ENCODE measurements at places on chromosomes 5 and 9.

GRCh38 chr5:92444888-92445287 is 1061.8 kb upstream of the ARRDC3 start:
- DNase-seq: no peak

DNA sequence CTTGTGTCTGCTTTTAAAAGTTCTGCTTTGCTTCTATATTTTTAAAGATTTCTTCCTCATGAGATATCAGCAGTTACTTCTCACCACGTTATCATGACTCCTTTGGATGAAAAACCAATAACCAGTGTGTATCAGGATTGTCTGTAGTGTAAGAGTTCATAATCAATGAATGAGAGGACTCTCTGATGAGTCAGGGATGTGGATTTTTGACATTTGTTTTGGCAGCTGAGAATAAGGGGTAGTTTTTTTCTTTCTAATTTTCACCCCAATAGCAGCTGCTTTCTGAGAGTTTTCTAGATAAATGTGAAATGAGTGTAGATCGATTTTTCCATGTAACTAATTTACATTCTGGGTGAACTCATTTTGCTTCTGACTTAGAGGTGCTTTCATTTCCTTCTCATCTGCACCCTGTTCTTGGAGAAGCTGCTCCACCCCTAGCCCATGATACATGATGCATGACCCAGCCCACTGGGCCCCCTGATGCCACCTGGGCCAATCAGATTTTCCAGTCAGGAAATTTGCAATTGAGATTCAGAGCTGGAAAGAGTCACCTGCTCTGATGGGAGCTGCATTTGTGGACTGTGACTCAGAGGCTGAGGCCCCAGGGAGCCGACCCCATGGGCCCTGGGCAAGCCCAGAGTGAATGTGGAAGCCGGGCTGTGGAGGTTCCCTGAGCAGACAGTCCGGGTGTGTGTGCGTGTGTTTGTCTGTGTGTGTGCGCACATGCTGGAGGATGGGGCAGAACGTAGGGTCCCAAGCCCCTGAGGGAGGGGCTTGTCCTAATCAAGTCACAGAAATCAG is 159.3 kb downstream of the RGS3 start:
- DNase-seq: no peak

- DNase-seq: no peak
These were observed 78.4 kb downstream of the MAP1B start for GRCh38 chr5:72185496-72186329.

DNA sequence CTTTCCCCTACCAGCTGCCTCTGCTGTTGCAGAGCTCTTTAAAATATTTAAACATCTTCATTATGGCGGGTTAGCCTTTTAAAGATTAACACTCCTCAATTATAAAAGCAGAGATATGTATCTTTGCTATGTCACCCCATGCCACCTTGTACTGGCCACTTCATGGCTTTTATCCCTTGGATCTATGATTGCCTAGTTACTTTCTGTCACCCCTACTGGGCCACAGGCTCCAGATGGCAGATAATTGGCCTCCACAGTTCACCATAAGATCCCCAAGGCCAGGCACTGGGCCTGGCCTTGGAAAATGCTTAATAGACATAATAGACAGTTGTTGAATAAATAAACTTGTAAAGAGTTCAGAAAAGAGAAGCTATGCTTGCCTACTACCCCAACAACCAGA is 142.0 kb upstream of the SHB start:
- no peak for DNase-seq

GRCh38 chr5:64949331-64949730 is 180.6 kb downstream of the CWC27 start:
- DNase-seq: no peak

DNA sequence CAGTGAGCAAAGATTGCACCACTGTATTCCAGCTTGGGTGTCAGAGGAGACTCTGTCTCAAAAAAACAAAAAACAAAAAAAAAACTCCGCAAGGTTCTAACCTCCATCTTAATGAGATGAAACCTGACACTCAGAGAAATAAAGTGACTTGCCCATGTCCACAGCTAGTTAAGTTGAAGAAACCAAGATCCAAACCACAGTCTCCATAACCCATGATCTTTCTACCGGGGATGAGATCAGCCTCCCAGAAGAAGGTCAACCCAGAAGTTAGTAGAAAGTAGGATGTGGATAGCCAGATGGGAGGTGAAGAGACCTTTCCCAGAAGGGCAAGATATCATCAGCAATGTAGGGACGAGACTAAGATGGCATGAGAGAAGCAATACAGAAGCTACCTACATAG is 140.4 kb upstream of the ADRA1B start:
- no peak for DNase-seq

- DNase-seq: no peak
These were observed 4.5 kb downstream of the SLC36A1 start for GRCh38 chr5:151451626-151452520.

GRCh38 chr5:50711280-50711679 is 44.8 kb downstream of the PARP8 start:
- DNase-seq: no peak

DNA sequence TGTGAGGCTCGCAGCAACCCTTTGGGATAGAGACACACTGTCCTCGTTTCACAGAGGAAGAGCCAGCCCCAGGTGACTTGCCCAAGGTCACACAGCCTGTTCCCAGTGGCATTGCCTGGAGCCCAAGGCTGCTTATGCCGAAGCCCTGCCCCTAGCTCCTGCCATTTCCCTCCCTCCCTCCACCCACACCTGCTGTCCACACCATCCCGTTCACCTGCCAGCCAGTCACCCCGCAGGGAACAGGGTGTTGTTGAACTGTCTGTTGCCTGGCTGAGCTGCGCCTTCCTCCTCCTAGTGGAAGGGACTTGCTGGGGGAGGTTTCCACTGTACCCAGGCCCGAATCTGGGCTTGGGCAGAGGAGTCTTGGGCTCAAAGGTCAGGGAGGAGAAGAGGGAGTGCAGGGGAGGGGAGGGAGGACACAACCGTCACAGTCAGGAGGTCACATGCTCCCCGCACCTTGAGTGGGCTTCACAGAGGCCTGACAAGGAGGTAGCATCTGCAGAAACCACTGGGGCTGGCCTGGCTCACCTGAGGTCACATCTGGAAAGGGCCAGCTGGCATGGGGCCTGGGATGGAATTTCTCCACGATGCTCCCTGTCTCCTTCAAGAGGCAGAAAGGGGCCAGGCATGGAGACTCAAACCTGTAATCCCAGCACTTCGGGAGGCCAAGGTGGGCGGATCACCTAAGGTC is 6.3 kb downstream of the TTC16 start:
- DNase-seq: no peak

DNA sequence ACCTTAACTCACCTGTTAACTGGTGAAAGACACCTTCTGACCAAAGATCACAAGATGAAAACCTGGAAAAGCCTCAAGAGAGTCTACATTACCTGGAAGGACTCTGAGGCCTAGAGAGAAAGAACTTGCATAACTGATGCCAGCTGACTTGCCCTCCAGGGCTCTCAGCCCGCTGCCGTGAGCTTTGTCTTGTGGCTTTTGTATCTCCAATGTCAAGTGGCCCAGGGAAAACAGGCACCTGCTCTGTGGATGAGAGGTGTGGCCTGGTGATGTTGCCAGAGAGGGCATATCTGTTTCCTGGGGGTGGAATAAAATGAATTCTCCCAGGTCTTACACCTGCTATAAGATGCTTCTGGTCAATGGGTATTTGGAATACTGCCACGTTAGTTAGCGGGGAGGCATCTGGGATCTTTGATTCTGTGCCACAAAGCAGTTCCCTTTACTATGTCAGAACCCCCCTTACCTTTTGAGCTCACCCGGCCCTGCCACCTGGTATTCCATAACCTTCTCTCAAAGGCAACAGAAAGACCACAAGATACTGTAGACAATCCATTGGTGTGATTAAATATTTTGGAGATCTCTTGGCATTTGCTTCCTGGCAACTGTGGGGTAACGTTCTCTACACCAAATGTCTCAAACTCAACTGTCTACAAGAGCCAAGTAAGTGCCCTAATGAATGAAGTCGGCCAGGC is 54.9 kb upstream of the N4BP3 start:
- DNase-seq: no peak

DNA sequence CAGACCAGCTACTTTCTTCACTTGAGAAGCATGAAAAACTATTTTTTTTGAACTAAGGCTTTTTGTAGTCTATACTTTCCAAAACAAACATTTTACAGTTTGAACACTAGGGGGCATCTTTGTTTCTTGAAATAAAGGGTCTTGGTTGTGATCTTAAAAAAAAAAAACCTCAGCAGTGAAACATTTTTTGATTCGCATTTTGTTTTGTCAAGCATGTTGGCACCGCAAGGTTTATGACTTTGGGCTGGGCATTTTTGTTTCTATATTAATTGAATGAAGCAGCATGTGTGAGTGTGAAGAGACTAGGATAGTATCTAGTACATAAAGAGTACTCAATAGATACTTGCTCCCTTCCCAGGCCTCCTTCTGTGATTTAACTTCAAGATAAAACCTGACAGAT is 31.6 kb upstream of the ACOT12 start:
- DNase-seq: no peak

DNA sequence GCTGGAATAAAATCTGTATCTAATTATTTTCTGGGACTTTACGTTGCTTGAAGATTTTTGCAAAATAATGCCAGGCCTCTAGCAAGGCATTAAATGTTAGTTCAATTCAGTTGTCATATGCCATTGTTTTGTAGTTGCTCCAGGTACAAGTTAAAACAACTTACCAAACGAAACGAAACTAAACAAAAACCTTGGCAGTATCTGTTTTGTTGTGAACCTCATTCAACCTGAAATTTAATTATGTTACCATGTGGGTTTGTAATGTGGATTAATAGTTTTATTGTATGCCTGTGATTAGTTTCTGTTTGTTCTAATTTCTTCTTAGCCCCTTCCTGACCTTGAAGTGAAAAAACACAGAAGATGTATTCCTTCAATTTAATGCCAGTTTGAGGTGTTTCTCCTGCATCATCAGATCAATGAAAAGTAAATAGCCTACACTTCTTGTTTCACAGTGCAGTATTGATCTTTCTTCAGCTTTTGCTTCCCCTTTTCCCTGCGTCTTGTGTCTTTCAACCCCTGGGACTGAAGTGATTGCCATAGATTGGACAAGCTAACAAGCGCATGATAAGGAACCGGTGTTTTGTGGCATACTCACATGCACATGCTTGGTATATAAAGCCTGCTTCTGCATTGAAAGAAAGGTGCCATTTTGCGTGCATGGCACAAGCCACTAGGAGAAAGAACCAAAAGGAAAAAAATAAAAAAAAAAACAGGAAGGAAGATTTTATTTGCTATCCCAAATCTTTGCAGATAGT is 699.0 kb upstream of the ARRDC3 start:
- no peak for DNase-seq

DNA sequence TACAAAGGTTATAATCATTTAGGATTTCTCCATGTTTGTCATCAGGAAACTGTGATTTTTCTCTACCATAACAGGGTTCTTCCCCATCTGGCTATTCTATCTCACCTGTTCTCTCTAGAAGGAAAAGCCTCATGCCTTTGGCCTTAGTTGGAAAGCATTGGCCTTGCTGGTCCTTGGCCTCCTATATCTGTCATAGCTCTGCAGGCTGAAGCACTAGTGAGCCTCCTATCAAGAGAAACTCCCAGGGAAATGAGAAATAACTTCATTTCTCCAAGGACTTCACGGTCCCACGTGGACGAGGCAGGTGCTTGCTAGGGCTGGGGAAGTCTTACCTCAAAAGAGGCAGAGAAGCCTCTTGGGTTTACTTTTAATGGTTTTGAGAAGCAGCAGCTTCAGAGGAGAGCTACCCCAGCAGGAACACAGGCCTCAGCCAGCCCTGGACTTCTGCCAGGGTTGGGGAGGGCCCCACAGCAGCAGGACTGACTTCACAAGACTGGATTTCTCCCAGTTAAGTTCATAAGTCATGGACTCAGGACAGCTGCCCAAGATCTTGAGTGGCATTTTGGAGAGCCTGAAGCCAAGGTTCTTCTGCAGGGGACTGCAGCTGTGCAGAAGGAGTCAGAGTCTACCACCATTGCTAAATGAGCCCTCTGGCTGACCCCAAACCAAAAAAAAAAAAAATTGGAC is 15.8 kb upstream of the PSAT1 start:
- DNase-seq: no peak

DNA sequence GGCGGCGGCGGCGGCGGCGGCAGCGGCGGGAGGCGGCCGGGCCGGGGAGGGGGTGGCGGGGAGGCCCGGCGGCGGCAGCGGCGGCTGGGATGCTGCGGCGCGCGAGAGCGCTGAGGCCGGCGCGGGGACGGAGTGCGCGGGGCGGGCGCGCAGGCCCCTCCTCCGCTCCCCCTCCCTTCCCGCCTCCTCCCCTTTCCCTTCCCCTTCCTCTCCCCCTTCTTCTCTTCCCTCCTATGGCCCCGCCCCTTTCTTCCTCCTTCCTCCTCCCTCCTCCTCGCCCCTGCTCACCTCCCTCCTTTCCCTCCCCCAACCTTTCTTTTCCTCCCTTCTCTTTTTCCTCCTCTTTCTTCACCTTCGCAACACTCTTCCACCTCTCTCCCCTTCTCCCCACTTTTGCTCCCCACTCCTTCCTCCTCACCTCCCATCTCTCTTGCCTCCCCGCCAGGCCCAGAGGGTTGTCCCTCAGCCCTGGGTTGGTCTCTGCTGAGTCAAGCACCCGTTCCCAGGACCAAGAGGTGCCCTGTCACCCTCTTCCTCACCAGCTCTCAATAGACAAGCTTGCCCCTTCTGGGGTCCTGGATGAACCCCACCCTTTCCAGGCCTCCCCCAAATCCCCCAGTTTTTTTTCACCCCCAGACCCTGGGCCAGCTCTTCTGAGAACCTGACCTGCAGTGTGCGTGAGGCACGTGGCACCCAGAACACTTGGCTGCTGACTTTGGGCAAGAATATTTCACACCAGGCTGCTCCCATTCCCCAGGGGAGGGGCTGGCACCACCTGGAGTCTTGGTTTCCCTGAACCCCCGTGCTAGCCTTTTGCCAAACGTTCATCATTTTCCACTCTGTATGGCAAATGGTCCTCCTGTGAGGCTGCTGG is at the start of gene SEMA4D:
TSS of gene SEMA4D (minus strand) at position 136 of the 874 bp plus-strand sequence. CDS start 92,657 bp downstream, outside the sequence.
- no peak for DNase-seq

DNA sequence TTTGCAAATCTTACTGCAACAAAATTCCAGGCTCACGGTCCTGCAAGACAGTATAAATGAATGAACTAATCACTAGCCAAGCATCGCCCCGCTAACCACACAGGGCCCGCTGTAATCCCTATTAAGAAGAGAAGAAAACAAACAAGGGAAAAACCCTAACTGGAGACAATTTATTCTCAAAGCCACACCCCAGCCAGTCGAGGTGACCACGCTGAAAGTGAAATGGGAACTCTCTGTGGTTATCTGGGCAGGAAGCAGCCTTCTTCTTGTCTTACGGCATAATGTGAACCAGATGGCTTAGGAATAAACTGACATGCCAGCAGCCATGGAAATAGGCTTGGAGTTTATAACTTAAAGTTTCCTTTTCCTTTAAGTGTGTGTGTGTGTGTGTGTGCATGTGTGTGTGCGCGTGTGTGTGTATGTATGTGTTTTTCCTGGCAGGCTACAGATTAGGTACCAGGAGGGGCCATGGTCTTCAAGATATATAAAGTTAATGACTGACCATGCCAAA is 120.2 kb downstream of the SEMA6A start:
- DNase-seq: no peak

GRCh38 chr5:112174959-112175594 is 244.0 kb downstream of the EPB41L4A start:
- DNase-seq: no peak

DNA sequence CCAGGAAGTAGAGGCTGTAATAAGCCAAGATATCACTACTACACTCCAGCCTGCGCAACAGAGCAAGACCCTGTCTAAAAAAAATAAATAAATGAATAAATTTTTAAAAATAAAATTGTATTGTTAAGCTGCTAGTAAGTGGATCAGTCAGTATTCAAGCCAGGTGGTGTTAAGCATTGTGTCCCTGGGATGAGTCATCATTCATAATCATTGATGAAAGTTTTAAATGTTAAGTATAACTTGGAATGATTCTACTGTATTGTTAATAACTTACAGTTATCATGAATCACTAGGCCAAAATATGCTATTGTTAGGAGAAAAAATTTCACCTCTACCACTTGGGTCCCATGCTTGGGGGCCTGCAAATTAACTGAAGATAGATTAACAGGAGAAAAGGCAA is 38.2 kb downstream of the MED10 start:
- no peak for DNase-seq
